Cortex of kidney (tissue), 1 donor: ENCODE measurements at places on chromosomes 4 and X.

DNA sequence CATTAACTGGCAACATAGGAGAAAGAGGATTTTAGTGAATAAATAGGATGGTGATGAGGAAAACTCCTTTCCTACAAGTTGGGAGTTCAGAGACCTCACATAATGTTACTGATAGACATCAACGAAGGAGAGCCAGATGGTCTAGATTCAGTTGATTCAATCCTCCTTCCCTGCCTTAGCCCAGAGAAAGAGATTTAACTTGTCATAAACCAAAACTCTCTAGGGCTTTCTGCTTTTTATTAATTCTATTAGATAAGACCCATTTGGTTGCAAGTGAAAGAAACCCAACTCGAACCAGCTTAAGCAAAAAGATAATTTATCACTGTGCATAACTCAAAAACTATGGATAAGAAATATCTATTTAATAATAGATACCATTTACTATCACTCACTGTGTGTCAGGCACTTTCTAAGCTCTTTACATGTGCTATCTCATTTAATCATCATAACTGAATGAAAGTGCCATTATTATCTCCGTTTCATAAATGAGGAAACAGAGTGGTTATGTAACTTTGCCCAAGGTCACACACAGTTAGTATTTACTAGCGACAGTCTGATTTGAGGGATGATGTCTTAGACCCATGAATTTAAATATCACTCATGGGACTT lies 4.3 kb upstream of the UNC5C start:
- DNase-seq = no peak

- DNase-seq = no peak
Measured at GRCh38 chr4:56058555-56058954, 109.8 kb downstream of the CEP135 start.

DNA sequence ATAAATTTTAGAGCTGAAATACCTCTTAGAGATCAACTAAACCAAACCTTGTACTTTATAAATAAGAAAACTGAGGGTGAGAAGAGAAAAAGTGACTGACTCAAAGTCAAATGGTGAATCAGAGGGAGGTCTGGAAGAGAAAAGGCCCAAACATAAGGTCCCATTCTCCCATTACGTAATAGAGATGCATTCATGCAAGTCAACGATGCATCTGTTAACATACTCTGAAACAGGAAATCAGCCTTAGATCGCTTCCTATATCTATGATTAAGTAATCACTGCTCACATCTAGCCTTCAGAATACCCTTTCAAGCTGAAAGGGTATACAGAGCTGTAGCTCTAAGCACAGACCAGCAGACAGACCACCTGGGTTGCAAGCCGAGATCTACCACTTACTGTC lies 6.5 kb downstream of the RNF150 start:
- no peak for DNase-seq

- no peak for DNase-seq
Measured at GRCh38 chr4:173934201-173934600, 349.3 kb downstream of the FBXO8 start.

GRCh38 chrX:9846631-9847030 lies 60.4 kb downstream of the SHROOM2 start:
- no peak for DNase-seq

DNA sequence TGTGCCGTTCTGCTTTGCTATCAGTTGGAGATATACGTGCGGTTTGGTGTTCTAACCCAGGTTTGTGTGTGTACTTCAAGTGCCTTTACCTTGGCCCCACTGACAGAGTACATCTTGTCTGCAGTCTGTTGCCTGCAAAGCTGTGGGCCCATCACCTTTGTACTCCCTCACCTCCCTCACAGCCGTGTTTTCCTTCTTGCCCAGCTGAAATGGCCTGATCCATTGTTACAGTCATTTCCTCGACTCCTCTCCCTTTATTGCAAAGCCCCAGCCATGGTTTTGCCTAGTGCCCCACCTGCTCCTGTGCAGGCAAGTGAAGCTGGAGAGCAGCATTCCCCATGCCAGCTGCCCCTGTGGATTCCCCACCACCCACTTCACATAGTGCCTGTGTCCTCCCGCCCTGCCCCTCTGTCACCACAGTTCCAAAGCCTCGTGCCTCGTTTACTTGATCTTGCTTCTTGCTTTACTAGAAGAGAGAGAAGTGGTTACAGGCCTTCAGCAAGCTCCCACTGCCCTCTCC lies 55.2 kb upstream of the TLR2 start:
- no peak for DNase-seq

DNA sequence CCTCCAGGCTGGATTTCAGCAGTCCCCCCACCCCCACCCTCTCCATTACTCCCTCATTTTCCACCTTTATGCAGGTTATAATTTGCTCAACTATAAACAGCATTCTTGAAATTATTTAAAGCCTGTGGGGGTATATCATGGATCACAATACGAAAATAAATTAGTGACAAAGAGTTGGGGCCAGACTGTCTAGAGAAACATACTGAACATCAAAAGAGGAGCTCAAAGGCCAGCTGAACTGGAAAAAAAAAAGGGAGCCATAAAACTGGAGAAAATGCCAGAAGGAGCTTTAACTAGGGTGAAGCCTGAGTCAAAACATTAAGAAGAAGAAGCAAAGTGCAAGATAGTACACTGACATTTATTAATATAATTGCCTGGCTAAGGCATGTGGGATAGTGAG lies 137.8 kb downstream of the ANTXR2 start:
- DNase-seq = no peak

DNA sequence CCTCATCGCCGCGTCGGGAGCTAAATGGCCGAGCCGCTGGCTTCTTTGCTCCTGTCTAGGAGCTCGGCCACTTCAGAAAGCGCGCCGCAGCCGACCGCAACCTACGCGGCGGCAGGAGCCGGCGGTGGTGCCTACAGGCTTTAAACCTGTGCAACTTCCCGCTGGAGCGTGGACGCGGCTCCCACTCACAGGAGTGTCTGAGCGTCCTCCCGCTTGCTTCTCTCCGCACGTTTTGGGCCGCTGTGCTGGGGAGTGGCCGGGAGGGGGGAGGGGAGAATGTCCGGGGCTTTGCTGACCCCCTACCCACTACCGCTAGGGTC lies 1.0 kb downstream of the NHSL2 start:
- DNase-seq = no peak

DNA sequence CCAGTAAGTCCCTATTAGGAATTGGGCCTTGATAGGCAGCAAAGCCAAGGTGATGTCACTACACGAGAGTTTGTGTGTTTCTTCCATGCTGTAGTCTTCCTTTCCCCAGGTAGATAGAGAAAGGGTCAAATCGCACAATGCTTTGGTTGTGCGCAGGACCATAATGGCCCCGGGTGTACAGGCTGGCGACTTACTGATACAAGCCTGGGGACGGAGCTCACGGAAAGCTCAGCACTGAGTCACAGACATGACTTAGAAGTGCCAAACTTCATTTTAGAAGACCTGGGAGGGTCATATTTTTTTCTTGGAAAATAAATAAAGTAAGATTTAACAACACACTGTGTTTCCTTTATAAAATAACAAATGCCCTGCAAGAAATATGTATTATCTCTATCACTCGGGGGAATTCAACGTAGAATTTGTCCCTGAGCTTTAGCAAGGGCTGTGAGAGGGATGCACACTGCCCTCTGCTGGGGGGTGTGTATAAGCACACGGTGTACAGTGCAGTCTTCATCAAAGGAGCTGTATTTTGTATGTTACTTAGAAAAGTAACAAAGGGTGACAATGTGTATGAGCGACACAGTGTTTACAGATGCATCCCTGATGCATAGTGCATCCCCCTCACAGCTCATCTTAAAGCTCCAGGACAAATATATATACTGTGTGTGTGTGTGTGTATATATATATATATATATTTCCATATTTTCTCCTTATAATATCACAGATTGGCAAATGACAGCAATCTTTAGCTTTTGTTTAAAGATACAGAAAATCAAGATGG lies 254.5 kb upstream of the VEGFC start:
- no peak for DNase-seq

- DNase-seq = no peak
Measured at GRCh38 chr4:42638993-42639392, 17.9 kb downstream of the ATP8A1 start.

DNA sequence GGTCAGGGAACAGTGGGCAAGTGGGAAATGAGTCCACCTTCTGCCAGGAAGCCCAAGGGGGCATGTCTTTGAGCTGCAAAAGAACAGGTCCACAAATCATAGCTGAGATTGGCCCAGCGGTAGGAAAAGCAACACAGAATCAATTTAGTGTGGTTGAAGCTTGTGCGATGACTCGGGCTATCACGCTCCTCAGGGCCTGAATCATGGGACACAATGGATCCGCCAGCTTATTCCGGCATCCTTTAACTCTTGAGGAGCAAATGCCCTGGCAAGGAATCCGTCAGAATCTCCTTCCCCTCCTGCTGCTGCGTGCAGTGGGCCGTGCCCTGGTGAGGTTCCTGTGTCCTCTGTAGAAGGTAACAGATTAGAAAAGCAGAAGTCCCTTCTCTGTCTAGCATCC lies 98.0 kb downstream of the RELL1 start:
- DNase-seq = no peak

DNA sequence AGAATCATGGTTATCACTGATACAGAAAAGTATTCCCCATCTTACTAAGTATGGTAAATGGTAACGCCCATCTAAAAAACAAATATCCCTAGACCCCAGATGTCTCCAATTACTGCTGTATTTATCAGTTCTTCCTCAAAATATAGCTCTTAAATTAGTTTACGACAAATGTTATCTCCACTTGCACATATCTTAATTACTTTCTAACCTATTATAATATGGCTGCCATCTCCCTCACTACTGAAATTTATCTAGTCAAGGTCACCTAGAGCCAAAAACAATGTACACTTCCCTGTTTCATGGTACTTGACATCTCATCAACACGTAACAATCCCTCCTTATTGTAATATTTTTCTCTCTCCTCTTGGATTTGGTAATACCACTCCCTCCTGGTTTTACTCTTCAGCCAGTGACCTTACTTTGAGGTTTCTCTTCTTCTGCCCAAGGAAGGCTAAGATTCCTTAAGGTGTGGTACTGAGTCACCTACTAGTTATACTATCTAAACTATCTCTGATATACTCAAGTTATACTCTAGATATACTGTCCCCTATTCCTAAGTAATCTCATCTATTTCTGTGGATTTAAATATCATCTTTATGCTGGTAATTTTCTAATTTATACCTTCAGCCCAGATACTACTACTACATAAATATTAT lies 8.6 kb downstream of the LCORL start:
- no peak for DNase-seq

DNA sequence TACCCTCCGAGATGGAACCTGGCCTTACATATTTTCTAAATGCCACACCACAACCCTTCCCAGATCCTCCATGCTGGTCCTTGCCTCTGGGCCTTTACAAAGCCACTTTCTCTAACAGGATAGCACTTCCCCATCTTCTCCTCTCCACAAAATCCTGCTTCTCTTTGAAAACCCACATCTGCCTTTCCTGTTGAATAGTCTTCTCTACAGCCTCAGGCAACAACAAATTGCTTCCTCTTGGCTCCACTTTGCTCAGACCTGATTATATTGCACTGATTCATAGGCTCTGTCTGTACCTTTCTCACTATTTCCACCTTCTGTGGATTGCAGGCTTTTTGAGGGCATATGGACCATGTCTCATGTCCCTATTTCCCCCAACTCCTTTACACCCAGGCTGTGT lies 203.7 kb upstream of the MBNL3 start:
- DNase-seq = no peak

DNA sequence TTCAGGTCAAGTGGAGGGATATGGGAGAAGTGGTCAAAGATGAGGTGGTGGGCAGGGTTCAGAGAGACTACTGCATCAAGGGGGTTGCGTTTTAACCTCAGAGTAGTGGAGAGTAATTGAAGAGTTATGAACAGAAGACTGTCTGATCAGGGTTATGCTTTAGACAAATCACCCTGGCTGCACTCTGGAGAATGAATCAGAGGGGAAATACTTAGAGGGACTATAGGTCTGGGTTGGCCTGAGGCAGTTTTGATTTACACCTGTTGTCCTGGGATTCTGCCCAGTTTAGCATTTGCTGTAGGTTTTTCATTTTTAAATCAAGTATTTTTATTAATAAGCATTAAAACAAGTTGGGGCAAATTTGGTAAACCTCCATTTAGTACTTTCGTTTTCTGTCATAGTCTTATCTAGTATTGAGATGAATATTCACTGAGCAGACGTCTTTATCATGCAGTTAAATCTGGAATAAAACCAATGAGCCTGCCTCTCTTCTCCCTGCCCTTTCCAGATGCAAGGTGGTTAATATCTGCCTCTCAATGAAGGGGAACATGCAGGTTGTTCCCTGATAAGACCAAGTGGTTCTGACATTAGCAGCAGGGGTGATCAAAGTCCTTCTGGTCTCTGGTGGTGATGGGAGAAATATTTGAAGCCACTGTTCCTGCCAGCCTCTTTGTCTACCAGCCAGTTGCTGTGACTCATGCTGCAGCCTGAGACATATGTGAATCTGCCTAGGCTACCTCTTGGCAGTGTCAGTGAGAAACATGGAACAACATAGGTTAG lies 116.0 kb upstream of the RPS6KA3 start:
- DNase-seq = no peak

GRCh38 chr4:11727903-11728564 lies 299.3 kb upstream of the HS3ST1 start:
- no peak for DNase-seq

GRCh38 chrX:118974908-118975671 lies 672 bp downstream of the LONRF3 start:
- no peak for DNase-seq
